ENCODE measurements at places on chromosomes 5 and 9. TPM values are rescaled to one million over a fixed set of nuclear protein-coding genes. Genes with fewer than 3 reads are reported as not detected.
A peak's percentile ranks its signal among the peaks of the same experiment; 100 is the strongest.

NTRK2 gene
- total RNA-seq: 0.39 TPM

ABHD17B gene
- 32.3 TPM for total RNA-seq

FOXI1 gene
- not detected for total RNA-seq

KCNMB1 gene
- total RNA-seq: not detected

CD274 gene
- 0.95 TPM for total RNA-seq

EIF4E1B gene
- total RNA-seq: not detected

GRCh38 chr5:36701085-36701698 lies 94.8 kb downstream of the SLC1A3 start:
- no peak for DNase-seq

DNA sequence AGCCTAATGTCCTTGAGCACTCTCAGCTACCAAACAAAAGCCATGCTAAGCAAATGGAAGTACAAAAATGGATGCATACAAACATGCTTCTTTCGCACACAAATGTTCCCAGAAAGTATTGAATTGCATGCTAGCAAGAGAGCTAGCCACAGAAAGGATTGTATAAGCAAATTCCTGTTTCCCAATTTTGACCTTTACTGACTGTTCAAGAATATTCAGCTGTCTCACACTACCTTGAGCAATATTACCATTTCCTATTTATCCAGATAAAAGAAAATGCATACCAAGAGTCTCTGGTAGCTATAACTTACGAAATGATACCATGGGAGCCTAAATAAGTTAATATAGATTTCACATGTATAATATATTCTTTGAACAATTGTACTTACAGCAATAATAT lies 264.6 kb downstream of the TMEM167A start:
- DNase-seq: no peak

DNA sequence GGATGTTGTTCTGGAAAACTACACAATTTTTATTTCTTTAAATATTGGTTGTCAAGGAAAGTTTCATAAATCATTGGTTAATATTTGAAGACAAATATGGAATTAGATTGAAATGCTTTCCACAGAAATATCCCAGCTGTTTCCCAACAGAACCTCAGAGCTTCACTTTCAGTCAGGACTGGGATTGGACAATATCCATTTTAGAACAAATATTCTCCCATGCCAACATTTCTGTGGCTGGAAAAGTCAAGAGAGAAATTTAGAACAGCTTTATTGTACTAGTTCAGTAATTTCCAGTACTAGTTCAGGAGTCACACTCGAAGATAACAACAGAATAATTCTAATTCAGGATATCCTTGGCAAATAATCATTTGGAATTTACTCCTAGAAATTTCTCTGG lies 116.1 kb upstream of the TUT7 start:
- no peak for DNase-seq

- DNase-seq: peak; percentile 19
Observed at GRCh38 chr9:91758491-91758981, 191.5 kb downstream of the ROR2 start.

- peak; percentile 56 for DNase-seq
Observed at GRCh38 chr9:123375469-123376132, 19.6 kb downstream of the CRB2 start.

DNA sequence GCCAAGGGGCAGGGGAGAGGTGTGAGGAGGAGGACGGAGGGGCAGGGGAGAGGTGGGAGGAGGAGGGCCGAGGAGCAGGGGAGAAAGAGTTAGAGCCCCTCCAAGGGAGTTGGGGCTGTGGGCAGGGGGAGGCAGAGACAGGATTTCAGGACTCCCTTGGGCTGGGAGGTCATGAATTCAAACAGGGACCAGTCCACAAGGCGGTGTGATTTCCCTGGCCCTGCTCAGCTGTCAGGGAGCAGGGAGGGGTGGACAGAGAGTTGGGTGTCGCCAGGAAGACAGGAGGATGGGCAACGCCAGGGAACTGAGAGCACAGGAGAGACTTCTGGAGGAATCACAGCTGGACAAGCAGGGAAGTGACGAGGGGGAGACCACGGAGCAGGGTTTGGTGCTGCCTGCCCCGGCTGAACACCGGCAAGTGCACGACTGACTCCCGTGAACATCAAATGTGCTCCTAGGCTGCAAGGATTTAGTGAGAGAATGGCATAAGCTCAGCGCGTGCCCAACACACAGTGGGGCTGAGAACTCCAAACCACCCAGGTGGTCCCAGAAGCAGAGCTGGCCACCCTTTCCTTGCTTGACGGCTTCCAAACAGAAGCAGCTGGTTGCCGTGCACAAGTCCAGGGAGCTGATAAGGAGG lies 17.8 kb upstream of the OLFM1 start:
- no peak for DNase-seq

- no peak for DNase-seq
Observed at GRCh38 chr9:23044549-23044948, 597.9 kb downstream of the DMRTA1 start.

GRCh38 chr9:4829969-4830368 lies 37.2 kb downstream of the RCL1 start:
- DNase-seq: no peak

DNA sequence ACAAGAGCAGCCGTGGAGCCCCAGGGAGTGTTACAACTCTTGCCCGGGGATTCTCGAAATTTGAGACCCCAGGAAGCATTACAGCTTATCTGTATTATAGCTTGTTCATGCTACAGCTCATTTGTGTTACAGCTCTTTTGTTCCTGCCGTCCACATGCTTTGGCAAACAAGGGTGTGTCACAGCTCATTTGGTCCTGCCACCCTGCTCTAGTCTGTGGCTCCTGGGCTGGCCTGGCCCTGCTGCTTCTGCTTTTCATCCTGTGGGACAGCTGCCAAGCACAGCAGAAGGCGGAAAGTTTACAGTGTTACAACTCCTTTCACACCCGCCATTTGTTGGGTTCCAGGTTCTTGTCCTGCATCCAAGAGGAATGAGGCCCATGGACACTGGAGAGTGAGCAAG lies 685.0 kb downstream of the SLCO4C1 start:
- DNase-seq: no peak

DNA sequence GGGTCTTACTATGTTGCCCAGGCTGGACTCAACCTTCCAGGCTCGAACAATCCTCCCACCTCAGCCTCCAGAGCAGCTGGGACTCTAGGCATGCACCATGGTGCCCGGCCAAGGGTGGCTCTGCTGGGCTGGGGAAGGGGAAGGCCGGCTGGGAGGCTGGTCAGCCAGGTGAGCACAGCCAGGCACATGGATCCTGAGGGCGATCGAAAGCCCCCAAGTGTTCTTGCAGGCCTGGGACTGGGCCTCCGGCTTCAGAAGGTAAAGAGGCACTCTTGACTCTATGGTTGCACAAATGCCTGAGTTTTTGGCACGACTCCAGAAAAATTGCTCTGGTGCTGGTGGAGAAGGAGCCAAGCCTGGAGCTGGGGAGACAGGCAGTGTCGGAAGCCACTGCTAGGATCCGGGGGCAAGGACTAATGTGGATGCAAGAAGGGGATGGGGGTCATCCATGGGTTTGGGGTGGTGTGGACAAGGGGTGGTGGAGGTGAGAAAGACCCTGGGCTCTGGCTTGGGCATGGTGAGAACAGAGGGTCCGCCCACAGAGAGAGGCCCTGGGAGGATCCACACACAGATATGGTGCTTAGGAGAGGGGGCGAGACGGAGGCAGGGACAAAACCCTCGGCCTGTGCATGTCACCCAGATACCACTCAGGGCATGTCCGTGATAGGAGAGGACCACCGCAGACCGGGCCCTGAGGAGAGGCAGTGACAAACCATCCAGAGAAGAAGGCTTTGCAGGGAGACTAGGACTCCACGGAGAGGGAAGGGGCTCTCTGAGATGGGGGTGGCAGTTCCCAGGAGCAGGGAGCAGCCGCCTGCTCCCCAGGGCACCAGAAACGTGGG lies 51.1 kb upstream of the COL5A1 start:
- DNase-seq: no peak

DNA sequence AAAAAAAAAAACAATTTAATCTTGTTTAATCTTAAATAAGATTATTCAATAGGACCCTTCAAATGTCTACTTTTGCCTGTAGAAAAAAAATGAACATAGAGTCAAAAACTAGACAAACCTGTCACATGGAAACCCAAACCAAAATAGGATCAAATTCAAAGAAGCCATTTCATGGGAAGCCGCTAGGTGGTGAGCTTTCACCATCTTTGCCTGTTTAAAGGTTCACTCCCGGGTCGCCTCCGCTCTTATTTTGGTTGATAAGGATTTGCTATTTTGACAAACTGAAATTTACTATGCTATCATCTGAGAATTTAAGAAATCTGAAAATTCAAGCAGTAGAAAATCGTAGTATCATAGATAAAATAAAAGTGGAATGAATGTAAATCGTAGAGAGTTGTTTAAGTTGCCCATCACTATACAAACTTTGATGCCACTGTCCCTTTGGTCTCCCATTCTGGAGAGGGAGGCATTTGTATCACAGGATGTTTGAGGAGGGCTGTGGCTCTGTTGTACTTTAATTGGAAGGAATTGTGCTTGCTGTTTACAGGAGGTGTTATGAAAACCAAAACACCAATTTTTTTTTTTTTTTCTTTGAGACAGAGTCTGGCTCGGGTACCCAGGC lies 43.5 kb upstream of the DNAH5 start:
- DNase-seq: peak; percentile 63

- no peak for DNase-seq
Observed at GRCh38 chr5:171736976-171737891, 48.4 kb upstream of the SMIM23 start.

DNA sequence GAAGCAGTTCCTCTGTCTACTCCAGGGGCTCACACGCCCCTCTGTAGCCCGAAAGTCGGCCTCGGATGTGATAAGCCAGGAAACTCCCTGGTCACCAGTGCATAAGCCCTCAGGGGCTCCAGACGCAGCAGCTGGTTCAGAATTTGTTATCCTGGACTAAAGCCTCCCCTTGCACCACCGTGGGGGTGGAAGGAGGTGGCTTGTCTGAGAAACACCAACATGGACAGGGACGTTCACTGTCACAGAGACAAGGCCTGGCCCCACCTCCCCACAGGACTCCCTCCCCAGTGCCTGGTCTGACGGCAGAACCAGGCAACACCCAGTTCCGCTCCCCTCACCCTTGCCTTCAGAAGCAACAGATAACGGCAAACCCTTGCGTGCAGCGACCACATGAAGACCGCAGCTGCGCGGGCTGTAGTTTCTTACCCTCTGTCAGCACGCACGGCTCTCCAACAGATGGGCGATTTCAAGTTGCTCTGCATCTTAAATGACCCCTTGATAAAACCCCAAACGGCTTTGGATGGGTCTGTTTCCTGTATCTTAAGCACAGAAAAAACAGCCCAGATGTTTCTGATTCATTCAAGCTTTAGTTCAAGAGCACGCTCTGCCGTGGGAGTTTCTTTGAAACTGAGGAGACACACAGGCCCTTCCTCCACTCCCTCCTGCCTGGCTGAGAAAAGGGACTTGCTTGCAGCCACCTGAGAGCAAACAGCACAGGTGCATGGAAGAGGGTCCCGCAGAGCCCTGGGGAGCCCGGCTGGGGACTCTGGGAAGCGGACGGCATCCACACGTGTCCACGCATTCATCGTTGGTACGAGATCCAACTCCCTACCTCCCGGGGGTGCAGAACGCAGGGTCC lies 44.7 kb upstream of the NKD2 start:
- DNase-seq: no peak

DNA sequence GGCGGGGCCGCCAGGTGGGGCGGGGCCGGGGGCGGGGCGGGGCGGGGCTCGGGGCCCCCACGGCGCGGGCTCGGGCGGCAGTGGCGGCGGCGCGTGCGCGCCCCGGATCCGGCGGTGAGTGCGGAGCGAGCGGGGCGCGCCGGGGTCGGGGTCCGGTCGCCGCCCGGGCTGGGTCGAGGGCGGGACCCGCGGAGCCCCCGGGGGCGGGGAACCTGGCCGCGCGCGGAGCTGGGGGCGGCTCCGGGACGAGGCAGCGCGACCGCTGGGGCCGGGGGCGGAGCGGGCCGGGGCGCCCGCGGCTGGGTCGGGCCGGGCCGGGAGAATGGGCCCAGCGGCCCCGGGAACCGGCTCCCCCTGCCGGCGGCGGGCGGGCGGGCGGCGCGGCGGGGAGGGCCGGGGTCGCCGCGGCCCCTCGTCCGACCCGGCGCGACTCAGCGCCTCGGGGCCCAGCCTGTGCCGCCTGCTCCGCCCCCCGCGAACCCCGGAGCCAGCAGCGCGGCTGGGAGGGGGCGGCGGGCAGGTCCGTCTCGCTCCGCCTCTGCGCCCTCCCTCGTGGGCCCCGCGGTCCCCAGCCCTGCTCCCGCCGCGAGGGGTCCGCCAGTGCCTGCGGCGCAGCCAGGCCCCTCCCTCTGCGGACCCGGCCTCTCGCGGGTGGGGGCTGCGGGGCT lies 3.1 kb downstream of the EGFL7 start:
- DNase-seq: no peak

- DNase-seq: no peak
Observed at GRCh38 chr5:157306081-157306480, 40.2 kb downstream of the CYFIP2 start.

GRCh38 chr5:88130211-88130815 lies 138.3 kb downstream of the TMEM161B start:
- no peak for DNase-seq

GRCh38 chr5:9533096-9533495 lies 12.8 kb downstream of the SEMA5A start:
- DNase-seq: no peak

DNA sequence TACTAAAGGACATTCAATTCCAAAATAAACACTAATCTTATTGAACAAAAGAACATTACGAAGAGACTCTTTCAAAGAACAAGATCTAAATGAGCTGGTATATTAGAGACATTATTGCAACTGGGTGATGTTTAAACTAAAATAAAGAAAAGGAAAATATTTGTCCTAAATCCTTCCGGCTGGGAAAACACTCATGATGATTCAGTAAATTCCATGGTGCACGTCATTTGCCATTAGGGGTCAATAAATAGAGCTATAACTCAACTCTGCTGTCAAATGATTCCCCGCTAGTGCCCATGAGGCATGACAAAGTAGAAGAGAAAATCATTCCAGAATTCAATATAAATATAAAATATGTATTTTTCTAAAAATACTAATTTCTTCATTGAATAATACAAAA lies 565.5 kb upstream of the TUSC1 start:
- no peak for DNase-seq

DNA sequence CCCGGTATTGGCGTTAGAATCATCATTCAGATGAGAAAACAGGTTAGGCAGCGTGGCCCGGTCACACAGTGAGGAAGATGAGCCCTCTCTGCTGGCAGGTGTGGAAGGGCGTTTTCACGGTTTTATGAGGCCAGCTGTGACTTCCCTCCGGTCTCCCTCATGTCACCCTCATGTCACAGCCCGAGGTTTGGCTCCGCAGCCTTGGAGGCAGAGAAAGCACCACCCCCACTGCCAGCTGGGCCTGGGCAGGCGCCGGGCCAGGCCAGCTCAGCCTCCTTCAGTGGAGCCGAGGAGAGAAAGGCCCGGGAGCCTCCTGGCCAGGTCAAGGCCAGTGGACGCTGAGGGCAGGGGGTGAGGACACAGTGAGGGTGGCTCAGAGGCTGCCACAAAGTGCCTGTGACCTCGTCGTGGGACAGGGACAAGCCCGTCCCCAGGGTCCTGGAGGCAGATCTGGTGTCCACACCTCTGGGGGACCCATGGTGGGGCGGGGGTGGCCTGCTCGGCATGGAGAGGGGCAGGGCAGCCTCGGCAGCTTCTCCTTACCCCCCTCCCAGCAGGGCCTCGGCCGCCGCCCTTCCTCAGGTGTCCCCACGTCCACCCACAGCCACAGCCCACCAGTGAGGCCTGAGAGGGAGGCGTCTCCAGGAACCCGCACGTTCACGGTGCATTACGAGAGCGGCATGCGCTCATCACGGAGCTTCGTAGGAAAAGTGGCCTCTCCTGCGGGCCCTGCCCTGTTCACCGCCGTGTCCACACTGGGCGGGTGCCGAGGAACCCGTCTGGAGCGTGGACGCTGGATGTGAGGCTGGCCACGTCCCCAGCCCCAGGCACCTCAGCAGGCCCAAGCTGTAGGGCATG lies 32.2 kb downstream of the EXD3 start:
- DNase-seq: no peak

All from H4 (cell line).